ENCODE measurements at places on chromosomes 4 and X.

GRCh38 chrX:115679460-115679859 is 118.5 kb downstream of the PLS3 start:
- DNase-seq = no peak

DNA sequence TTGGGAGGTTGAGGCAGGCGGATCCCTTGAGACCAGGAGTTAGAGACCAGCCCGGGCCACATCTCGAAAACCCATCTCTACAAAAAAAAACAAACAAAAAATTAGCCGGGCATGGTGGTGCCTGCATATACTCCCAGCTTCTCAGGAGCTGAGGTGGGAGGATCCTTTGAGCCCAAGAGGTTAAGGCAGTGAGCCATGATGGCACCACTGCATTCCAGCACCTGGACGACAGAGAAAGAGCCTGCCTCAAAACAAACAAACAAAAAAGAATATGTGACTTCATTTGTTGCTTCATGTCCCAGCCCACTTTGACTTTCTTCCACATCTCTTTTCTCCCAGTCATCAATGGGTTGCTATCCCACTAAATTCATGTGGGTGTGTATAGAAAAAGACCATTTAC is 79.7 kb downstream of the BCOR start:
- DNase-seq = no peak

DNA sequence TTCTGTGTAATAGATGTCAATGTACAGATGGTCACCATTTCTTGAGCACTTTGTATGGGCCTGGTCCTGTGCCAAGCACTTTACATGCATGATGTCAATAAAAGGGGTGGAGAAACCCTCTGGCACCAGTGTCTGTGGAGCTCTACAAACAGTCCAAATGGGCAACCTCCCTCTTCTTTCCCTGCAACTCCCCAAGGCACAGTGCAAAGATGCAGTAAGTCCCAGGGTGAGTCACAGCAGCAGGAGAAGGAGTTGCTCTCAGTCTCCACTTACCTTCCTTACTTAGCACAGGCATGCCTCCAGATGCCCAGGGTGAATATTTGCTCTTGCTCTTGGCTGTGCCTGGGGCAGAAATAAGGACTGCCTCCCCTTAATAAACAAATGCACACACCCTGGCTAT is 4.3 kb downstream of the OCIAD2 start:
- DNase-seq = no peak

GRCh38 chr4:149292425-149293007 is 523.1 kb downstream of the IQCM start:
- no peak for DNase-seq

DNA sequence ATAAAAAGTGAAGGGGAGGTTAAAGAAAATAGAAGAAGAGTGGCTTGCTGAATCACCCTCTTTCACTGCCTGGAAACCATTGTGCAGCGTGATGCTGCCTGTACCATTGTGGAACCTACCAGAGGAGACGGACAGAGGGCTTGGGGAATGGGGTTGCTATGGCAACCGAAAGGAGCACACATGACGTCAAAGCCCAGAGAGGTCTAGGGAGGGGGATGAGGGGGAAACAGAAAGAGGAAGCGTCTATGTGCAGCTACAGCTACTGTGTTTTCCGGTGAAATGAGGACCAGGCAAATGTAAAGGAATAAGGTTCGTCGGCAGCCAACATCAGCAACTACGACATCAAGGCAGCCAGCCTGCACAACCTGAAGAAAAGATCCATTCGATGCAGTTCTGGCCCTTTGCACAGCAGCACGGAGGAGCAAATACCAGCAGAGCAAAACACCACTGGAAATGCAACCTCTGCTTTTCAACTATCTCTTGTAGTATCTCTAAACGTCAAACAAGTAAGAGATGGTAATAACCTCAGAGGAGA is at the start of gene MAPK10:
Gene MAPK10, minus strand, starts transcription at position 110 of the 535 bp plus-strand sequence.
- DNase-seq = no peak

GRCh38 chr4:188439641-188440311 is 300.5 kb downstream of the TRIML1 start:
- no peak for DNase-seq

GRCh38 chr4:67035501-67035900 is 509.8 kb downstream of the CENPC start:
- DNase-seq = no peak

DNA sequence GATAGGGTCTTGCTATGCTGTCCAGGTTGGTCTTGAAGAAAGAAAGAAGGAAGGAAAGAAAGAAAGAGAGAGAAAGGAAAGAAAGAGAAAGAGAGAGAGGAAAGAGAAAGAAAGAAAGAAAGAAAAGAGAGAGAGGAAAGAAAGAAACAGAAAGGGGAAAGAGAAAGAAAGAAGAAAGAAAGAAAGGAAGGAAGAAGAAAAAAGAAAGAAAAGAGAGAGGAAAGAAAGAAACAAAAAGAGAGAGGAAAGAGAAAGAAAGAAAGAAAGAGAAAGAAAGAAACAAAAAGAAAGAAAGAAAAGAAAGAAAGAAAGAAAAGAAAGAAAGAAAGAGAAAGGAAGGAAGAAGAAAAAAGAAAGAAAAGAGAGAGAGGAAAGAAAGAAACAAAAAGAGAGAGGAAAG is 95.8 kb upstream of the SHOX start:
- no peak for DNase-seq

DNA sequence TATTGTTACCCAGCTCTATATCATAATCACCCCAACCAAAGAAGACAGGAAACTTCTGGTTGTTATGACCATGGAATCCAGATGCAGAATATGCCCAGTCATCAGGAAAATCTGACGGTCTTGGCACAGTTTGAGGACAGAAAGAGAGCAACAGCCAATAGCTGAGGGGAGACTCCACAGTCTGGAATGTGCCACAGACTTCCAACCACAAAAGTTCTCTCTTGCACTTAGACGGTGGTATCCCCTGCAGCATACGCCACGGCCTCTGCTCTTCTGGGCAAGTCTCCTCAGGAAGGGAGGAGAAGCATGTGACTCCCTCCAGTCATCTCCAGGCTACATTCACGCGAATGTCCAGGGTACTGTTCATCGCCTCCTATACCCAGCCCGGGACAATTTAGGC is 18.4 kb downstream of the ZNF827 start:
- DNase-seq = no peak

DNA sequence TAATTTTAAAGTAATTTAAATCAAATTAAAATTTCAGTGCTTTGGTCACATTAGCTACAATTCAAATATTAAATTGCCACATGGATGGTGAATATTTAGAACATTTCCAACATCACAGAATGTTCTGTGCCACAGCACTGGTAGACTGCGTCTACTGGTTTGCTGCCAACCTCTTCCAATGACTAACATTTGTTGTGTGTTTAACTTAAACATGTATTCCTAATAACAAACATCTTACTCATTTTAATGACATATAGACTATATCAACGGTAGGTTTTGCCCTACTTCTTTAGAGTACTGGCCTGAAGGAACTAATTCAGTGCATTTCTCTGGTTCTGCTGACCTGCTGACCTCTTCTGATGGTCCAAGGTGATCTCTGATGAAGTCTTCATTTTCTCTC is 157.6 kb downstream of the DCK start:
- DNase-seq = no peak

GRCh38 chrX:54807524-54808108 is at the start of gene MAGED2:
Gene MAGED2, plus strand, starts transcription at chrX:54807745. Its CDS starts 1,587 bp downstream, at chrX:54809332.
- DNase-seq = peak; percentile 1

GRCh38 chrX:134990801-134991481 is at the start of gene SMIM10:
Gene SMIM10, plus strand, starts transcription at chrX:134990991. Its CDS starts 105 bp downstream, at chrX:134991096.
- no peak for DNase-seq

- no peak for DNase-seq
These were observed 50.5 kb downstream of the GRK4 start for GRCh38 chr4:3013839-3014350.

DNA sequence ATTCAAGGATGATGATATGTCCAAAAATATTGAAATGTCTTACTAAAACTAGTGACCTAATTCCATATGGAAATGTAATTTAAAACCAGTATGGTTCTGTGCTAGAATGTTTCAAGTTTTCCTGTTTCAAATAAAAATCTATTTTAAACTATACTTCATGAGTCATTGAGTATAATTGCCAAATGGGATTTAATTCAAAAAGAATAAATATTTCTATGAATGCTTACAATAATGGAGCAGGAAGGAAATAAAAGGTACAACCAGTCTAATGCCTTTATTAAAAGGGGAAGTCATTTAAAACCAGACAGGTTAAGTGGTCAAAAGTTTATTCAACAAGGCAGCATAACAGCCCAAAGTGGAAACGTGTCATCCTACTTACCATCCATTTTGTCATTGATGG is 2347.1 kb downstream of the PCDH7 start:
- DNase-seq = no peak

DNA sequence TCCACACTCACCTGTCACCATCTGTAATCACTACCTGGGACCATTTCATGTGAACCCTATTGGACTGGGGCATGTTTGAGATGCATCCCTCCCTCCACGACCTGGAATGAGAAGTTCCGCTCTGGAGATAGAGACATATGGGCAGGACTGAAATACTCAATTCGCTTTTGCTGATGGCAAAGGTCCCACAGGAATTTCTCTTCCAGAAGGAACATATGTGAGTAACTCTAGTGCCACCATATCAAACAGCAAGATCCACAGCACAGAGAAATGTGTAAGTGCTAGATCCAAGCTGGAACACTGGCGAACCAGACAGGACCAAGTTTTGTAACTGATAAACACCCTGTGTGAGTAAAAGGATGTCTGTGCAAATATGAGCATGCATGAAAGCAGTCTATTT is 43.9 kb downstream of the SEL1L3 start:
- no peak for DNase-seq

GRCh38 chr4:182416067-182416466 is 172.9 kb downstream of the TENM3 start:
- no peak for DNase-seq

- DNase-seq = no peak
These were observed 305.7 kb upstream of the SLIT2 start for GRCh38 chr4:19945979-19946380.

- DNase-seq = no peak
These were observed 78.1 kb downstream of the BMP15 start for GRCh38 chrX:50988649-50989048.

GRCh38 chr4:5956285-5957021 is 61.8 kb downstream of the C4orf50 start:
- no peak for DNase-seq

DNA sequence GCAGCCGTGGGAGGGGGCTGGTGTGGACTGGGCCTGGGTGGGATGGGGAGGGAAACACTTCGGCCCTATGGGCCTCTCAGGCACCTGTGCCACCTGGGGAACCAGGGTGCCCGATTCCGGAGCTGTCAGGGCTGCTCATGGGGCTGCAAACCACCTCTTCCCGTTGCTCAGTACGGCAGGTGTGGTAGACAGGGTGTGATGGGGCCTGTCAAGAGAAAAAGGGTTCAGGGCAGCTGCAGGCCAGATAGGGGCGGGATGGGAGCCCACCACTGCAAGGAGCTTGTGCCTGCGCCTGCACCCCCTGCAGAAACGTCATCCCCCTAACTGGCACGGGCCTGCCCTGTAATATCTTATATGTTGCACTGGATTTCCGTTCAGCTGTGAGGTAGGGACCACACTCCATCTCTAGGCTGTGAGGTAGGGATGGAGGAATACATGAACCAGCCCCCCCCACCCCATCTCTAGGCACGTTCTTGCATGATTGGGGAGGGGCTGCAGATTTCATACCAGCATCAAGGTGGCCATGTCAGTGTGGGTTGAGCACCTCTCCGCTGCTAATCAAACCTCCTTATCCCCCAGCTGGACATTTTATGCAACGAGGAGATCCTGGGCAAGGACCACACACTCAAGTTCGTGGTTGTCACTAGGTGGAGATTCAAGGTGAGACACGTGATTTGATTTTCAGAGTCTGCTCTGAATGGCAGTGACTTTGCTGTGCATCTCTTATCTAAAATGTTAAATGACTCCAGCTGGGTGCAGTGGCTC is 59.0 kb downstream of the PCGF3 start:
- DNase-seq = no peak

DNA sequence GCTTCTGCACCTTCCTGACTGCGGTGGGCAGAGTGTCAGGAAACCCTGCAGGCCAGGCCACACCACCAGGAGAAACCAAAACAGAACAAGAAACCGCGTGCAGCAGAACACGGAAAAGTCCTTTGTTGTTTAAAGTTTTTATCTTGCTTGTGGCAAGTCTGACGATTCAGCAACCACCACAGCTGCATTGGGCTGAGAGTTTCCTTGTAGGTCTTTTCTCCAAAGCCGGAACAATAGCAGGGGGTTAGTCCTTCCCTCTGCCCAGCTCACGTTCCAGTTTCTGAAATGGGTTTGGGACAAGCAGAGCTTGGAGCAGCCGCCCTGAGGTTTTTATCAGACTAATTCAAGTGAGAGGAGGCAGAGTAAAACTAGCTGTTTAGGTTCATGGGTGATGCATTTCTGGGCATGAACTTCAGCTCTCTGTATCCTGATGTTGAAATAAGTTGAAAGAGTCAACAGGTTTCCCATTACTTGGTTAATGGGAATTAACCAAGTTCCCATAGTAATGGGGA is 216.9 kb downstream of the PTTG2 start:
- DNase-seq = no peak

- DNase-seq = no peak
These were observed 978 bp downstream of the HS6ST2 start for GRCh38 chrX:132957211-132958090.

GRCh38 chr4:88008743-88009171 is 1.3 kb downstream of the PKD2 start:
- no peak for DNase-seq

GRCh38 chr4:139552517-139553307 is 3.3 kb downstream of the SETD7 start:
- no peak for DNase-seq

DNA sequence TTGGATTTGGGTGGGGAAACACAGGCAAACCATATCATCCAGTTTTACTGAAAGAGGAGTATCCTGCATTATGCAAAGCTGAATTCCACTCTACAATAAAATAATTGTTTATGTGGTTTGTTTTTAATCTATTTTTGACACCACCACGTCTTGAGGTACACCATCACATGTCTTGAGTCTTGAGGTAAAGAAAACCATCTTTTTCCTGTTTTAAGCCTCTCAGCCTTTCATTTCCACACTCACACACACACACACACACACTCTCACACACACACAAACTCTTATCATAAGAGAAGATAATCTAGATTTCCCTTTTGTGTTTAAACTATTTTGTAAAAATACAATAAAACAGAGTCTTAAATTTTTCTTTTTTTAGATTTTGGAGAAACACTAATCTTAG is 32.0 kb downstream of the SPIN3 start:
- no peak for DNase-seq

DNA sequence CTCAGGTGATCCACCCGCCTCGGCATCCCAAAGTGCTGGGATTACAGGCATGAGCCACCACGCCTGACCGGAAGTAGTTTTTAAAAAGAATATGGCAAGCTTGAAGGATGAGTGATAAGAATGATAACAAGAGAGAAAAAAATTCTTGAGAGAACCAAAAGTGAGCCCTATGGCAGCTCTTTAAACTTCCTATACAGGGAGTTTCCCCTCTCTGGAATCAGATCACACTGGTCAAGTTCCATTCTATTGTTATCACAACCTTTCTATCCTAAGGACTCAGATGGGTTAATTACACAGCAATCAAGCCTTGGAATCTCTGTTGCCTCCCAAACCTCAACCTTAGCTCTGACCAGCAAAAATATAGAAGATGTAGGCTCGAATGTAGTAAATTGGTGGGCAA is 33.8 kb upstream of the ZNF518B start:
- DNase-seq = no peak

- DNase-seq = no peak
These were observed 68.2 kb downstream of the USP9X start for GRCh38 chrX:41153448-41153847.

- no peak for DNase-seq
These were observed 412.7 kb upstream of the TENM3 start for GRCh38 chr4:181830404-181831035.
